AG04450 (cell line): ENCODE measurements at places on chromosomes 6 and 20. TPM values are rescaled to one million over a fixed set of nuclear protein-coding genes. Genes with fewer than 3 reads are reported as not detected.

- DNase-seq = no peak
Measured at GRCh38 chr6:113169484-113169883, 687.7 kb upstream of the MARCKS start.

- no peak for DNase-seq
Measured at GRCh38 chr6:157946865-157947532, 34.7 kb upstream of the SYNJ2 start.

DNA sequence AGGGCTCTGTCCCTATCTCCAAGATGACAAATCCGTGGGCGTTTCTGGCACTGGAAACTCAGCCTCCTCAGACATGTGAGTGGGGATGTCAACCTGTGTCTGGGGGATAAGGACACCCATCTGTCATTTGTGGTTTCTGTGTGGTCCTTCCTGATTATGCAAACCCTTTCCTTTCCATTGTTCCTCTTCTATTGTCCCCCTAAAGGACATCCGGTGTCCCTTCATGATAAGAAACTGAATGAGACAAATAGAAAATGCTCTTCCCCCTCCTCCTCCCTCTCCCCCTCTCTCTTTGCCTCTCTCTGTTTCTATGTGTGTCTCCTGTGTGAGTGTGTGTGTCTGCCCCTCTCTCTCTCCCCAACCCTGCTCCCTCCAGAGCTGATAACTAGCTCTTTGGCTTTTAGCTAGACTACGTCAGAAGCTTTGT lies 11.5 kb upstream of the GLP1R start:
- DNase-seq = no peak

- no peak for DNase-seq
Measured at GRCh38 chr6:73367761-73368355, 1.8 kb downstream of the OOEP start.

- peak; percentile 15 for DNase-seq
Measured at GRCh38 chr6:97394160-97394748, 111.2 kb upstream of the MMS22L start.

The DDO gene
- 0.67 and 0.68 TPM in 2 replicates for polyA plus RNA-seq

The SIRPD gene
- not detected in 2 replicates for polyA plus RNA-seq

DNA sequence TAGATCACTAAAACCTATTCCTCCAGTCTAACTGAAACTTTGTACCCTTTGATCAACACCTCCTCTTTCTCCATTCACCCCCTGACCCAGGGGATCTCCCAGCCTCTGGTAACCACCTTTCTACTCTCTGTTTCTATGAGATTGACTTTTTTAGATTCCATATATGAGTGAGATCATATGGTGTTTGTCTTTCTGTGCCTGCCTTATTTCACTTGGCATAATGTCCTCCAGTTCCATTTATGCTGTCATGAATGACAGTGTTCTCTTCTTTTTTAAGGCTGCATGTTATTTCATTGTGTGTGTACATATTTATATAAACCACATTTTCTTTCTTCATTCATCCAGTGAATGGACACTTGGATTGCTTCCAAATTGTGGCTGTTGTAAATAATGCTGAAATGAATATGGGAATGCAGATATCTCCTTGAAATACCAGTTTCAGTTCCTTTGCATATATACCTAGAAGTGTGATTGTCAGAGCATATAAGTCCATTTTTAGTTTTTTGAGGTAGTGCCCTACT lies 57.7 kb downstream of the DHX35 start:
- no peak for DNase-seq

DNA sequence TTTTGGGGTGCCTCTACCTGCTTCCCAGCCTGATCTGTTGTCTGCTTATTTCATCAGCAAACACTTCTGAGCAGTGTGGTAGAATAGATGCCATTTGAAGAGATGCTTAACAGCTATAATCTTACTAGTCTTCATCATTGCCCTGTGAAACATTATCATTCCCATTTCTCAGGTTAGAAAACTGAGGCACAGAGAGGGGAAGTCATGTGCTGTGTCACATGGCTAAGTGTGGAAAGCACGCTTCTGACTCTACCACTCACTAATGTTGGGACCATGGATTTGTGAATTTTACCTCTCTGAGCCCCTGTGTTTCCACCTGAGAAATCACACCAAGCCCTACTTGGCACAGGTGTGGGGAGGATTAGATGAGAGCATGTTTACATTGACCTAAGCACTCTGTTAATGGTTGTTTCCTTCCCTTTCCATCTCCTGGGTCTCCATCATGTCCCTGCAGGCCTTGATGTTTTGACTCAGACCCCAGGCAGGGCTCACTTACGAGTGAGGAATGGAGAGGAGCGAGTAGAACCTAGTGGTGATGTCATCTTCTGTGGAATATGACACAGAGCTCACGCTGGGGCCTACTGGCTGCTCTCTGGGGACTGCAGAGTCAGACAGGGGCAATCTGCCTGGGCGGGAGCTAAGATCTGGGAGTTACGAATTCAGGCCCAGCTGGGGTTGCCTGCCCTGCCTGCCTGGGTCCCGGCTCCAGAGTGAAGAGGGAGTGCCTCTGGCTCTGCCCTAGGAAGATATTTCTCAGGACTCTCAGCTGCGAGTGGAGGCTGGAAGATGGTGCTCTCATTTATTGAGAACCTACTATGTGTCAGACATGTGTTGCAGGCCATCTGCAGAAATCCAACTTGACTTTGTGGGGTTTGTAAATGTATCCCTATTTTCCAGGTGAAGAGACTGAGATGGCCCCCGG lies 64.3 kb downstream of the CDH22 start:
- no peak for DNase-seq

DNA sequence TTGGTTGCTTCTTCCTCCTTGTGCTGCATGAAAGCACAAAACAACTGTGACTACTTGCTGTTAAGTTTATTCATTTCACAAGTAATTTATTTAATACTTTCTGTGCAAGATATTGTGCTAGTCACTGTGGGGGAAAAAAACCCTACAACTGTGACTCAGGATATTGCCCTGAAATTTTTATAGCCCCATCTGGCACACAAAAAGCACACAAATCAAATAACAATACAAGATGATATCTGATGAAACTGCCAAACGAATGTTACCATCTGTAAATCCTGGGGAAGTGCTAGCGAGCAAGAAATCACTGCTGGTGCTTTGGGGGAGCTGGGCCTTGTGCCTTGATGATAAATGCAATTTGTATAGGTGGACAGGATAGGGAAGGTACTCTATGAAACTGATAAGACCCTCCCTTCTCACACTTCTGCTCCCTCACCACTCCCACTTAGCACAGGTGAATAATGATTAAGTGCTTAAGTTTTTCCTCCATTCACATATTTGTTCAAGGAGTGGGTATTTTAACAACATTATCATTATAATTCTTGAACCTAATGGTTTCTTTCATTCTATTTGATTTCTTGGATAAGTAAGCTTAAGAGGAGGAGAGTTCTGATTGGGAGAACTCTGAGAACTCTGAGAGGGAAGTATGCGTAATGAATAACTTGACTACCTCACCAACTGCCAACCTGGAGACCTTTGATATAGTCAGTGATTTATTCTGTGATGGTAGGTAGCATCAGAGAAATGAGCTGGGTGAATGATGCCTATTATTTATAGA lies 115.3 kb downstream of the RTN4IP1 start:
- no peak for DNase-seq

GRCh38 chr6:105363100-105363754 lies 39.7 kb downstream of the PREP start:
- DNase-seq = no peak

The TSBP1 gene
- not detected in 2 replicates for polyA plus RNA-seq

DNA sequence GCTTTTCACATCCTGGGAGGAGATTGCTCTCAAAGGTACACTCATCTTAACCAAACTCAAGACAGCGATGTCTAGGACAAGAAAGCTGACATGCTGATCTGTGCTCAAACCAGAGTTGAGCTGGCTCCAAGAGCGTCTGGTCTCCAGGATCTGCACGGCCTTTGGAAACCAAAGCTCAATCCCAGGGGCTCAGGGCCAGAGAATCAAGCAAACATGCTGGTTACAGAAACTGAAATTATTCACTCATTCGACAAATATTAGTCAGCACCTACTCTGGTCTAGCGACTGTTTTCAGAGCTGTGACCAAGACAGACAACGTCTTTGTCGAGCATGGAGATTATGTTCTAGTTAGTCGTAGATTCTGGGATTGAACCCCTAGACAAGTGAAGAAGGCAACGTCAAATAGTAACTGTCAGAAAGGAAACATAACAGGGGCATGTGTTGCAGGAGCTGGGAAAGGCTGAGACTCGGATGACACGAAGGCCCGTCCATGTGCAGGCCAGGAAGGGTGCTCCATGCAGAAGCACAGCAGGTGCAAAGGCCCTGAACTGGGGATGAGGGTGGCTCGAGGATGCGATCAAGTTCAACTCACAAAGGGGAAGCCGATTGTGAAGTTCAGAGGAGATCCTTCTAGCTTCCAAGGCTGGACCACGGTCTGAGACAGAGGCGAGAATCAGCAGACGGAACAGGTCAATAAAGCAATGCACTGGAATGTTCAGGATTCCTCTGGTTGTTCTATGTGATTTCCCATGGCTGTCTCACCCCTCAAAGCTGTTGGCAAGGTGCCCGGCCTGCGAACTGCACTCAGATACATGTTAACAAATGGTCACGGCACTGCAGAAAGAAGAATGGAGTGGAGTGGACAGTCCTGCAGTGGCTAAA lies 12.5 kb upstream of the PCK1 start:
- DNase-seq = no peak

The SLC35D3 gene
- polyA plus RNA-seq = not detected in 2 replicates

The IP6K3 gene
- polyA plus RNA-seq = 1.1 and 1.6 TPM in 2 replicates

GRCh38 chr6:111239461-111239860 lies 152.2 kb downstream of the SLC16A10 start:
- DNase-seq = no peak

DNA sequence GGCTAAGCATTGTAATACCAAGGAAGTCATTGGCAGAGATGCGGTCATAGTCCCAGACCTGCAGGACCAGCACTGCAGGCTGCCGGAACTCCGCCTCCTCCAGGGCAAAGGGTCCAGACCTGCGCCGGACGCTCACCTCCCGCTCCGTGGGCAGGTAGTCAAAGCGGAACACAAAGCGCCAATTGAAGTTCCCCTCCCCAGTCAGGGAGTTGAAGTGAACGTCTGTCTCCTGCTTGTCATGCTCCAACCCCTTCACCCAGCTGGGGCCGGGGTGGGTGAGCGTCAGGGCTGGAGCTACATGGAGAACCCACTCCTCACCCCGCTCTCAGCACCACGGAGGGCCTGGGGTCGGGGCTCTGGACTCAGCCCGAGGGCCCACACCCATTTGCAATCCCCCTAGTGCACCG lies 18.2 kb downstream of the ERGIC3 start:
- no peak for DNase-seq

DNA sequence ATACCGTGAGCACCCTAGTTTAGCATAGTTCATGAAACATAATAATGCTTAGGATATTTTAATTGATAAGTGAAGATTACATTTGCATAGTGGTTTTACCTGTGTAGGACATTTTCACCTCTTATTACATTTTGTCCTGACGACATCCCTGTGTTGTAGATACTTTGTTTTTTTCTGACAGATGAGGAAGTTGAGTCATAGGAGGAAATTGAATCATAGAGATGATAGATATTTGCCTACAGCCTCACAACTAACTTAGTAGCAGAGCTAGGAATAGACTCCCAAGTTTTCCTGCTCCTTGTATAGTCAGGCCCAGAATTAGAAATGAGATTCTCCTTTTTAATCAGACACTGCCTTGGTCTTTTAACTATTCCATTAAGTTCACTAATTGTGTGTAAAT lies 100.5 kb upstream of the SUPT3H start:
- DNase-seq = no peak

GRCh38 chr20:63433756-63434531 lies 38.5 kb downstream of the KCNQ2 start:
- DNase-seq = no peak

DNA sequence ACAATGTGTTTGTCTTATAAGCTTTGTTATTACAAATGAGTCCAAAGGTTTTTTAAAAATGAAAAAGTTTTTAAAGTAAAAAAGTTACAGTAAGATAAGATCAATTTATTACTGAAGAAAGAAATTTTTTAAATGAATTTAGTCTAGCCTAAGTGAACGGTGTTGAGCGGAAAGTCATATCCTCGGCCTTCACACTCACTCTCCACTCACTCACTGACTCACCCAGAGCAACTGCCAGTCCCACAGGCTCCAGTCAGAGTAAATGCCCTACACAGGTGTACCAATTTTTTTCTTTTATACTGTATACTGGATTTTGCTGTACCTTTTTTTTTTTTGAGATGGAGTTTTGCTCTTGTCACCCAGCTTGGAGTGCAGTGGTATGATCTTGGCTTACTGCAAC lies 42.7 kb upstream of the AGPAT4 start:
- DNase-seq = no peak

- no peak for DNase-seq
Measured at GRCh38 chr6:29519291-29520010, 31.7 kb upstream of the MAS1L start.

The PRR18 gene
- not detected in 2 replicates for polyA plus RNA-seq

- no peak for DNase-seq
Measured at GRCh38 chr20:8421981-8422380, 289.9 kb downstream of the PLCB1 start.

The SSTR4 gene
- polyA plus RNA-seq = not detected in 2 replicates

DNA sequence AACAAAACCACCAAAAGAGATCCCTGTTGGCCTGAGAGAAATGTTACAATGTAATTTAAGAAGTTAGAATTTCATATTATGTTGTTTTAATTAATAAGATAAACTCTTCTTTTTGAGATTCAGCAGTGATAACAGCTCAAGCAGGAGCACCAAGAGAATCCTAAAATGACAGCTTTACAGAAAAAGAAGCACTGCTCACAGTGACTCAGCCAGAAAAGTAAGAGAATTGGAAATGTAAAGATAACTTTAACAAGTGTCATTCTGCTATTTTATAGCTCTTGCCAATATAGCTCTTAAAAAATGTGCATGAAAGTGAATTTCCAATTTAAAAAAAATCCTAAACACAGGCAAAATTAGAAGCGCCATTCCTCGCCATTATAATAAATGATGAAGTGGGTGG lies 111.3 kb downstream of the UBE3D start:
- no peak for DNase-seq

DNA sequence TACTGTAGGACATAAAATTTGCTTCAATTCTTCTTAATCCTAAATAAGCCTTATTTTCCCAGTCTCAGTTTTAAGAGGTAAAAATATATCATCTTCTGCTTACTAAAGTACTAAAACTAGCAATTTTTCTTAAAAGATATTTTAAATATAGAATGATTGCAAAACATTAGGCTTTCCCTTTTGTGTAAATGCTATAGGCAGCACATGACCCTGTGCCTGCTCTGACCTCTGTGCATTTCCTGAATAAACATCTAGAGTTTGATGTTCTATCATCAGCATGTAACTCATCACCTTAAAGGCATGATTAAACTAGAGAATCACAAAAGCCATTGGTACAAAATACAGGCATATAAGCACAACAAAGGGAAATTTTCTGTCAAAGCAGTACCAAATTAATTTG lies 422.7 kb downstream of the TFAP2B start:
- DNase-seq = no peak

The KIFC1 gene
- polyA plus RNA-seq = 10.2 TPM in 2 replicates
